Heart left ventricle (tissue), 16 donors: ENCODE measurements at places on chromosomes 16 and 17.

GRCh38 chr16:89722392-89723278 lies 1.3 kb downstream of the ZNF276 start:
- DNase-seq = peak; percentile 68

GRCh38 chr16:80656161-80656560 lies 115.4 kb downstream of the DYNLRB2 start:
- DNase-seq = no peak

DNA sequence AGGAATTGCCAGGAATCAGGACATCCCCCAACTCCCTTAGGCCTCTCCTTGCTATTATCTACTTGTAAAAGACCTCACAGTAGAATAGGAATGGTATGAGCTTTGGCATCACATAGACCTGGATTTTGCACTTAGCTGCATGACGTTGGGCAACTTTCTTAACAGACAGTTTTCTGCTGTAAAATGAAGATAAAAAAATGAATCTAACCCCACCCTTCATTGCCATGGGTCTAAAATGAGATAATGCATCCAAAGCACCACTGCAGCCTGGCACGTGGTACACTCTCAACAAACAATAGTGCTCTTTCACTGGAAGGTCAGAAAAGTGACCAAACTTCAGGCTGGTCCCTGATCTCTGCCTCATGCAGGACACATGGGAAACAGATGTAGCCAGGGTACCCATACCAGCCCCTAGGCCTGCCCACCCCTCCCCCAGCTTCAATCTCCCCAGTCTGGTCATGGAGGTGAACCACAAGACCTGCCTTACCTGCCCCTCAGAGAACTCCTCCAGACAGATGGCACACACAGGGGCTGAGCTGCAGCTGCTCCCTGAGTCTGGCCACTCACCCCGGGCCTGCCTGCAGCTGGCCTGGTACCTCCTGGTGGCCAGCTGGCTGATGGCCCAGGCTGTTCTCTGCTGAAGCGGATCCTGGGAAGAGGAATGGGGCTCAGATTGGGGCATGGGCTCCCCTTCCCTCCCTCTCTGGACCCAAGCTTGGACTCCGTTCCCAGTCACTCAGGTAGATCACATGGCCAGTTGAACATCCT lies 8.5 kb upstream of the SUPT4H1 start:
- no peak for DNase-seq

DNA sequence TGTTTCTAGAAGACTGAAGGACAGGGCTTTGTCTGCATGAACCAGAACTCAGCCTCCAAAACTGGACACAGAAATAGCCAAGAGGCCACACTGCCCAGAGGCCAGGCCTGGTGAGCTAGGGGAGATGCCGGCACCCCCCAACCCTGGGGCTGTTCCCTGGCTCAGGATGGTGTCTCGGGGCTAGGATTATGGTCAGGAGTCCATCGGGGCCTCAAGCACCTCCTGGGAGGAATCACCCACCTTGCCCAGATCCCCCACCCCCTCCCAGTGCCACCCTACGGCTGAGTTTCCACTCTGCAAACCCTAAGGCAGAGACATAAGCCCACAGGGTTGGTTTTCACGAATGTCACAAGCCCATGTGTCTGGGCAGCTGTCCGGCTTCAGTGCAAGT lies 37.2 kb downstream of the SLC7A5 start:
- no peak for DNase-seq

- DNase-seq = no peak
Measured at GRCh38 chr16:54324716-54325115, 38.1 kb upstream of the IRX3 start.

- no peak for DNase-seq
Measured at GRCh38 chr17:6536566-6537065, 19.7 kb downstream of the PITPNM3 start.

DNA sequence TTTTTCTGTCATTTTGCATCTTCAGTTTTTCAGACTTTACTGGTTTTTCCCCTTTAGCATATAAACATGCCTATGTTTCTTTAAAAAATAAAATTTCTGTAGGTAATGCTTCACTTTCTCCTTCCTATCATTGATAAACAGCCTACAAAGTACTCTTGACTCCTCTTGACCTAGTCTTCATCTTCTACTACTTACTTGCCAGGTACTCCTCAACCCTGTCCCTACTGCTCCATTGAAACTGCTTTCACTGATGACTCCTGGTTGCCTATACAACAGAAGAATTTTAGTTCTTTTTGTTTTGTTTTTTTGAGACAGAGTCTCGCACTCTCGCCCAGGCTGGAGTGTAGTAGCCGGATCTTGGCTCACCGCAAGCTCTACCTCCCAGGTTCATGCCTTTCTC lies 7.0 kb downstream of the DDX42 start:
- DNase-seq = no peak

GRCh38 chr16:471353-472198 lies 46.1 kb downstream of the RAB11FIP3 start:
- DNase-seq = no peak

DNA sequence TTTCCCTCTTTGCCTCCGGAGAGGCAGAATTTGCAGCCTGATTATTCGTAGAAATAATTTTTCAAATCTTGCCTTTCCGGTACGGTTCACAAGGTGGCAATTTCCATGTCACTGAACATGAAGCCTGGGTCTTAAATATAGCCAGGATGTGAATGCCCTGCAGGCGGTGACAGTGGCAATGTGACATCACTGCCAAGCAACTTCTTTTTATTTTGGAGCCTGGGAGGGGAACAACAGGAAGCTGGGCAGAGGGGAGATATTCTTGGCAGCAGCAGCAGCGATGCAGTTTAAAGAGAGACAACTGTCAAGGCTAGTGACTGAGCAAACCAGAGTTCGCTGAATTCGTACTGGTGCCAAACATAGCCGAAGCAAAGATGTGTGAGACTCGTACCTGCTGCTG lies 171.1 kb downstream of the SNX29 start:
- peak; percentile 29 for DNase-seq

DNA sequence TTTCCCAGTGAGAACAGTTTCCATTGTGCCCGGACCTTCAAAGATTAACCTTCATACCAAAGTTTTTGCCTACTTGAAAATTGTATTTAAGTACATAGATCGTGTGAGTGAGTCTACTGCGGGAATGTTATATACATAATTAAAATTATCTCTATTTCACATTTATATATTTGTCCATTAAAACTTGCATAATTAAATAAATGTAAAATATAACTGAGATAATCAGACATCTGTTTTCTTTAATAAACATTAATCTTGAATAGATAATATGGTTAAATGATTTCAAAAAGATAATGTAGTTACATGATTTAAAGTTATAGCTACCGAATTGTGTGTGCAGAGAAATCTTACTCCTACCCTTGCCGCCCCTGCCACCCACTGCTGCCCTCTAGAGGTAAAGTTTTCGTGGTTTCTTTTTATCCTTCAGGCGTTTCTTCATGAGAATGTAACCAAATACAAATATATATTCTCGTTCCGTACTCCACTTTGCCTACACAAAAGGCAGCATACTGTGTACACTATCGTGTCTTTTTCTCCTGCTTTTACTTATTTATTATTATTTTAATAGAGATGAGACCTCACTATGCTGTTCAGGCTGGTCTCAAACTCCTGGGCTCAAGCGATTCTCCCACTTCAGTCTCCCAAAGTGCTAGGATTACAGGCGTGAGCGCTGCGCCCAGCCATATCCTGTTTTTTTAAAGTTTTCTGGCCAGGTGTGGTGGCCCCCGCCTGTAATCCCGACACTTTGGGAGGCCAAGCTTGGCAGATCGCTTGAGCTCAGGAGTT lies 35.6 kb downstream of the RPA1 start:
- no peak for DNase-seq

DNA sequence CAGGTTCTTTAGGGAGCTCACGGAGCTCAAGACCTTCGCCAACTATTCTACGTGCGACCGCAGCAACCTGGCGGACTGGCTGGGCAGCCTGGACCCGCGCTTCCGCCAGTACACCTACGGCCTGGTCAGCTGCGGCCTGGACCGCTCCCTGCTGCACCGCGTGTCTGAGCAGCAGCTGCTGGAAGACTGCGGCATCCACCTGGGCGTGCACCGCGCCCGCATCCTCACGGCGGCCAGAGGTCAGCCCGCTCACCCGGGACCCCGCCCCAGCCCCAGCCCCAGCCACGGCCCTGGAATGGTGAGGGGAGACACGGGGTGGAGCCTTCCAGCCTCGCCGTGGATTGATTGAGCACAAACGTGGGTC lies 13.5 kb downstream of the SARM1 start:
- no peak for DNase-seq

DNA sequence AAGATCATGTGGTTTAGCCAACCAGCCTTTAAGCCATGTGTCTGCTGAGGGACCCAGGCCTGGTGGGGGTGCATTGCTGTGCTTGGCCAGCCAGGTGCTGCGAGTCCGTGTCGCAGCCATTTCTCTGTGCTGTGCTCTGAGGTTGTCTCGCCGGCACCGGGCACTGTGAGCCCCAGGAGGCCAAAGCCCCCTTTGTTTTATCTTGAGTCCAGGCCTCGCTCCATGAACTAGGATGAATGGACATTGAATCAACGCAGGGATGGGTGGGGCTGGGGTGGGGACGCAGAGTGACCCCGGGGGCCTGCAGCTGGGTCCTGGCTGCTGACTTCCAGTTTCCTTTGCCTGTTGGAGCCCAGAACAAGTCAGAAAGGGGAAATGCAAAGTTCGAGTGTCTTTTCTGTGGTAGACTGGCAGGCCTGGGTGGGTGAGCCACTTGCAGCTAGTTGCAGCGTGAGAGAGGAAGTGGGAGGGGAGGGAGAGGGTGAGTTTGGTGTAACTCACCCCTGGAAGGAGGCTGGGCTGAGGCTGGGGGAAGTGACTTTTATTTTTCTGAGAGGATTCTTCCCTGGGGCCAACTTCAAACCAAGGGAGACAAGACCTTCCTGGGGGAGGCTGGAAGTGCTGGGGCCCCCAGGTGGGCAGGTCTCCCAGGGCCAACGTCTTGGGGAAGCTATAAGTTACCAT lies 324.7 kb downstream of the SEC14L1 start:
- DNase-seq = peak; percentile 81

- DNase-seq = no peak
Measured at GRCh38 chr16:17605784-17606183, 135.0 kb upstream of the XYLT1 start.

DNA sequence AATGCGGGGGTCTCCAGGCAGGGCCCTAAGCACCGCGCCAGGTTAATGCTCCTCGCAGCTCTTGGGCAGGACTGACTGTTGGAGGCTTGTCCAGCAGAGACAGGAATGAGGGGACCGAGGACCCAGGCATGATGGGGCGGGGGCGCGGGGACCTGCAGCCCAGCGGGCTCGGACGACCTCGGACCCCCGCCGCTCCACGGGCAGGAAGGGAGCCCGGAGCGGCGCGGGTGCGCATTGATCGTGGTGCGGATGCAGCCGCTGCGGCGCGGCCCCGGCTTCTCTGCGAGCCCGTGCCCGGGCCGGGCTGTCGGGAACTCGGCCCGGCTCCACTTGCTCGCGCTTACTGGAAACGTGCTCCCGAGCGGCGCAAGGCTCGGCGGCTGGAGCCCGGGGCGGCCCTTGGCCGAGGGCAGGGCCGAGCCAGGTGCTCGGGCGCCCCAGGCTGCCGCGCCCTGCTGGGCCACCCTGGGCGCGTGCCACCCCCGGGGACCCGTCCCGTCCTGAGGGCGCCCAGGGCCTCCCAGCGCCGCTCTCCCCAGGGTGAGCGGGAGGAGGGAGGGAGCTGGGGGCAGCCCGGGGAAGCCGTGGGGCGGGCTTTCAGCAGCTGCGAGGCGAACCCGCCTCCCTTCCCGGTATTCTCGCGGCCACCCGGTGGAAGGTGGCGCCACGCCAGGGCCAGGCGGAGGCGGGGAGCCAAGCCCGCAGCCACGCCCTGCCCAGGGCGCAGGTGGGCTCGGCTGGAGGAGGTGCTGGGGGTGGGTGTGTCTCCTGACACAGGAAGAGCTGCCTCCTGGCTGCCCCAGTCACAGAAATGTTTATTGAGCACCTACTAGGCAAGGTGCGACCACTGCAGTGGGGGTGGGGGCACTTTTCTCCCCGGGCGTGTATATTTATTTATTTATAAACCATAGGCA lies 45.9 kb downstream of the SOCS3 start:
- DNase-seq = peak; percentile 87

- DNase-seq = no peak
Measured at GRCh38 chr17:61593426-61593825, 2.4 kb upstream of the NACA2 start.

DNA sequence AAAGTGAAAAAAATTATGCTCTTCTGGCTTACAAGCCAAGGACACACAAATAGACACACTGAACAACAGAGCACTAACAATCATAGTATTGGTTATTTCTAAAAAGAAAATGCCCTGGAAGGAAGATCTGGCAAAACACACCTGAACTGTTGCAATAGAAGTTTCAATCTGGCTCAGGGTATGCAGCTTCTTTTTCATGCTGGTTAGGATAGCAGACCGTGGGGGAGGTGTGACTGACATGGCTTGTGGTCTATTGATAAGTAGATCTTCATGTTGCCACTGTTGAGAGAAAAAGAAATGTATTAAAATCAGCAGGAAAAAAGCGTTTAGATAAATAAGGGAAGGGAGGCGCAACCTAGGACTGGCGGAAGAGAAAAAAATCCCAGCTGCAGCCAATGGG lies 26.5 kb upstream of the ARL6IP1 start:
- no peak for DNase-seq

- peak; percentile 80 for DNase-seq
Measured at GRCh38 chr17:39225959-39226683, 376 bp upstream of the STAC2 start.

- no peak for DNase-seq
Measured at GRCh38 chr17:40344421-40345160, 19.9 kb downstream of the GJD3 start.

DNA sequence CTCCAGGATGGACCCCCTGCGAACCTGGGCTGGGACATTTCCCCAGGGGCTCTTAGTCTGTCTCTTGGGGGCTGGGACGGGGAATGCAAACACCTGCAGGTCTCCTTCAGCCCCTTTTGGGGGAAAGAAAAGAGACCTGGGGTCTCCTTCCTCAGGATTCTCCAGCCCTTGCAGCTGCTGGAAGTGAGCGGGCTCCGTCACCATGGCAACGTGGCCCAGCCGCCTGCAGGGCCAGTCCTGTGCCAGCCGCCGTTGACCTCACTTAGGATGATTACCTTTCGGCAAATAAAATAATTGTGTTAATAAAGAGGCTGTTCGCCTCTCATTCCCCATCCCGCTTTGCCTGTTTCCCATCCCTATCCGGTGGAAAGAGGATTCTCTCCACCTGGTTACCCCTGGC lies 25.7 kb downstream of the MRM1 start:
- no peak for DNase-seq

- DNase-seq = peak; percentile 77
Measured at GRCh38 chr16:67216612-67217490, 10.1 kb upstream of the TMEM208 start.

- no peak for DNase-seq
Measured at GRCh38 chr17:17605729-17606088, 14.2 kb upstream of the PEMT start.

DNA sequence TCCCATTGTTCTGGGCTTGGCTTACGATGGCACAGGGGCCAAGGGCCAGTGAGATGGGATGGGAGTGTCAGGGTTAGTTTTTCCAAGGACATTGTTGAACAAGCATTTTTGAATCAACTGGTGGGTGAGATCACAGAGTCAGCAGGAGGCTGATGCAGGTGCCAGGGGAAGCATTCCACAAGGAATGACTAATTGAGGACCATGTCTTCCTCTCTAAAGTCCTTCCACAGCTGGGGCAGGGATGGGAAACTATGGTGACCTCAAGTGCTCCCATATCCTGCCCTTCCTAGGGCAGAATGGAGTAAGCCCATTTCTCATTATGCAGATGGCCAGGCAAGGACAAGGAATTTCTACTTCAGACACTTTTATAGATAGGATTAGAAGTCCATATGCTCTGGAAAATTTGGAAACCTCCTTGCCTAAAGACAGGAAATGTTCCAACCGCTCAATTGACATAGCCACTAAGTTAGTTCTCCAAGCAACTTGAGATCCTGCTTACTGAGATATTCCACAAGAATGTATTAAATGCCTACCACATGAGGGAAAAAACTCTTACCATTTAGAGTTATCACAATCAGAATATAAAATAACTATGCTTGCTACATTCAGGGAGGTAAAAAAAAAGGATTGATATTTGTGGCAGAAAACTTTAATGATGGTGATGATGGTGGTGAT lies 21.2 kb upstream of the ENGASE start:
- DNase-seq = no peak
